Amniotic stem cell (primary cell): ENCODE measurements at places on chromosomes 4 and X.

GRCh38 chr4:67680581-67681222 lies 20.3 kb downstream of the UBA6 start:
- no peak for DNase-seq

DNA sequence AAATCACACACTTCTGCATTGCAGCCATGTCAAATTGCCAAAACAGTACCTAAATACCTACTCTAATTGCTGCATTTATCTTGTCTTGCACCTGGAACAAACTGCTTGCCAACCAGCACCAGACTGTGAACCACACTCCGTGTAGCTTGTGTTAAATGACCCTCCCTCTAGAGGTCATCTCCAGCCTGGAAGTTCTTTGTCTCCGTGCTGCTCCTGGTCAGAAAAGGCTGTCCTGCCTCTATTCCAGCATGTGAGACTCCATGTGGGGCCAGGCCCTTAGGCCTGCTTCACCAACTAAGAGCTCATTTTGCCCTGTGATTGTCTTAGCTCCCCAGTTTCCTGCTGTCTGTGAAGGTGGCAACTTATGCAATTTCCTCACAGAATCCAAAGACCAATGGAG lies 28.3 kb downstream of the CNGA2 start:
- no peak for DNase-seq

DNA sequence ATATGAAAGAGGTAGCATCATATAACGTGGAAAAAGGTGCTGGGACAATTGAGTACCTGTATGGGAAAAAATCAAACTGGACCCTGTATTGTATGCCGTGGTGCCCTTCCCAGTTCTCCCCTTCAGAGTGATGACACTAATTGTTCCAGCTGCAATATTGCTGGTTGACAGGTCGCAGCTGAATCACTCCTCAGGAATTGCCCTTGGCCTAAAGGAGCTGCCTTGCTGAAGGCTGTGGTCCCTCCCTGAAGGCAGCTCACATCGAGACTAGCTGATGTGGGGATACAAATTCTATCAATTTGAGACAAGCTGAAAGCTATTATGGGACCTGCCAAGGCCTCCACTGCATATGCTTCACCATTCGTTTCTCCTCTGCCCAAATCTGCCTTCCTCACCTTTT lies 39.3 kb upstream of the CXCL8 start:
- peak; percentile 14 for DNase-seq

- DNase-seq, result no peak
These were observed 135.4 kb upstream of the NKX1-1 start for GRCh38 chr4:1541449-1542225.

DNA sequence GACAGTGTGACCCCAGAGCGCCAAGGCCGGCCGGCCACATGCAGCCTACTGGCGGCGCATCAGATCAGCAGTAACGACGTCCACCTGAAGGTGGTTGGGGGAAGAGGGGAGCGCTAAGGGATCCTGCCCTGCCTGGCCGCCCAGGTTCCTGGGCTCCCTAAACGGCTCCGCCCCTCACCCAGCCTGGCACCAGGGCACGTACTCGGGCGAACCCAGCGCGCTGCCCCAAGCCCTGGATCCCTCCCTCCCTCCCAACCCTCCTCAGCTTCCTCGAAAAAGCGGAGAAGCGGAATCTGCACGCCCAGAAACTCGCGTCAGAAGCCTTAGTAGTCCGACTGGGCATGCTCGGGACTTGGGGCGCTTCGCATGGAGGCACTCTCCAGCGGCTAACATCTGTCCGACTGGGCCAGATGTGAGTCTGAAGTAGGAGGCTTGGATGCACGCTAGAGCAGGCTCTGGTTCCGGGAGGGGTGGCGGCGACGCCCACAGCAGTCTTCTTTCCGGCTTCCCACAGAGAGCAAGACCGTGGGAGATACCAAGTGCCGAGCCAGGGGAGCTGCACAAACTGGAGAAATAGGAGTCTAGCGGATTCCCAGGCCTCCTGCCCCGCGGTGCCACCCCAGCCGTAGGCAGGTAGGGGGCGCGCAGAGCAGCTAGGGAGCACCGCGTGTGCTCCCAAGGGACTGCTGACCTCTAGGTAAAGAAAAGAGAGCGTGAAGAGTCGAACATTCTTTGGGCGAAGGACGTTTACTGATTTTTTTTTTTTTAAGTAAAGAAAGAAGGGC lies 114.3 kb upstream of the TEX13C start:
- no peak for DNase-seq

GRCh38 chr4:120902925-120903324 lies 19.6 kb downstream of the PRDM5 start:
- no peak for DNase-seq

DNA sequence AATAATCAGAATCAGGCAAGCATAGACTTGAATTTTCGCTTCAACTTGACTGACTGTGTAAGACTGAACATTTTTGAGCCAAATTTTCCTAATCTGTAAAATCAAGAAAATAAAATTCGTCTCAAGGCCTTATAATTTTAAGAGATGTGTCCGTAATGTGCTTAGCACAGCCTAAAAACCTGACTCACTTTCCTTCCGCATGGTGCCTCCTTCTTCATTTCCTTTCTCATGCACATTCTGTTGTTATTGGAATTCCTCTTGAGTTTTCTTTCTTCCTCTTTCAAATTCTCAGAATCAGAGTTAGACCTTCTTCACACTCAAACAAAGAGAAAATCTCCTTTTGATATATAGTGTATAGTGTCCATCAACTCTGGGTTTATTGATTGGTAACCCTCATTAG lies 208.9 kb upstream of the SLIT2 start:
- DNase-seq, result no peak

DNA sequence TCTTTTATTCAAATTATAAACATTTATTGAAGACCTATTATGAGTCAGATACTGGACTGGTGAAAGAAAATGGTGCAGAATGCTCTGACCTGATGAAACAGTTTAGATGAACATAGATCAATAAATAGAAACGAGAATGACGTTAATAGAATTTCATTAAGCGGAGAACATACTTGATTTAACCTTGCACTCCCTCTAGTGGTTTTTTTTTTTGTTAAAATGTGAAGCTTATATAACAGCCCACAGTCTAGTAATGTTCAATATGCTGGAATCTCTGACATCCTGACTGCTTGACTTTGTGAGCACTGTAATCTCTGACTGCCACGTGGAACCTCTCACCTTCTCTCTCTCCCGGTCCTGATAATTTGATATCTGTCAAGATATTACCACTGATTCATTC lies 32.3 kb downstream of the HDAC8 start:
- DNase-seq, result no peak

- no peak for DNase-seq
These were observed 484.2 kb downstream of the BCOR start for GRCh38 chrX:39613482-39613995.

DNA sequence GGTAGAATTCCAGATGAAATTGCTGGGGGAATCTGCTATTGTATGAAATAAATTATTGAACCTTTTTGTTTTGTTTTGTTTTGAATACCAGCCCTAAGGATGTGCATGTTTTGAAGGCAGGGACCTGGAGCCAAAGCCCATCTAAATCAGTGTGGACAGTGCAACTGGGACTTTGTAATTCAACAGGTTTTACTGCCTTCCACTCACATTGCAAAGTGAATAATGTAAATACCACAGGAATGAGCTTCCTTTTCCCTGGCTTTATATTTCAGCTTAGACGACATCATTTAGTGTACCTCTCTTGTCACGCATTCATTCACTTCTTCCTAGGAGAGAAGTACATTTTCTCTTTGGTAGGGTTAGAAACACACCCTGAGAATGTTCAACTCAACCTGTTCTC lies 795.0 kb downstream of the CENPC start:
- no peak for DNase-seq

DNA sequence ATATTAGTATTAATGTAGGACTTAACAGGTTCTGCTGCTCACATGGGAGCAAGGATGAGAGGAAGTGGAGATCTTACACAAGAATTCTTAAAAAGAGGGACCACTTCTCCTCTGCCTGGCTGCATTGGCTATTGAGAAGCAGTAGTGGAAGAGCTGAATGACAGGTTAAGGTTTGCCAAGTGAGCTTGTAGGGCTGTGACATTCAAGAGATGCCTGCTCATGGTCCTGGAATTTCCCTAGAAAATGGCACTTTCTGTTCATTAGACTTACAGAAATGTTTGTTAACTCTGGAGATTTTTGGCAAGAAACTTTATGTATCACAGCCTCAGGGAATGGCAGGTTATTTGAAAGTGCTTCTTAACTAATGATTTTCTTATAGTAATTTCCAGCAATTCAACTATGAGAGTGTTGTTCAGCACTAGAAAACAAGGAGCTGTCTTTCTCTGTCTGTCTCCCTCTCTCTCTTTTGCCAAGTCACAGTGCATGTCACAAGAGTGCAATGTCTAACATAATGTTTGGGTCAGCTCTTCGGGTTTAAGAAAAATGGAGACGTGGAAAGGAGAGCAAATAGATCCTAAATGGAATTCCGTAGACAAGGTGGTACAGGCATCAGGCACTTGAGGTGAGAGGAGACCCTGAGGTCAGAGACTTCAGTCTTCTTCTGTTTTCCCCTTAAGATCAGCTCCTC lies 8.3 kb upstream of the NAP1L5 start:
- peak; percentile 4 for DNase-seq
